Erythroblast (primary cell): ENCODE measurements at places on chromosomes 5 and 9.

- no peak for DNase-seq
Observed at GRCh38 chr5:172815631-172816030, 18.4 kb upstream of the ERGIC1 start.

DNA sequence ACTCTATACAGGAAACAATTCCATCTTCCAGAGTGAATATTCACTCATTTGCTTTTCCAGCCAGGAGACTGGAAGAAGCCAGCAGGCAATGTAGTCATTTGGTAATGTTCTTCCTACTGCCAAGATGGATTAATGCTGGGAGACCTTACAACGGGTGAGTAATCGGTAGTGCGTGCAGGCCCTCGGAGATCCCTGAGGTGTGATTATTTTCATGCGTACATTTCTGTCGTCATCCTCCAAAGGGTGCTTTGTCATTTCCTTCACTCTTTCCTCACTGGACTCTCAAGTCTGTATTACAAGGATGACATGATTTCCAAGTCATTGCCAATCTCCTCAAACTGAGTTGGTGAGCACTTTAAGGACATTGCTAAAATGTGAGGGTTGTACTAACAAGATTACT is 263.5 kb downstream of the CWC27 start:
- no peak for DNase-seq

DNA sequence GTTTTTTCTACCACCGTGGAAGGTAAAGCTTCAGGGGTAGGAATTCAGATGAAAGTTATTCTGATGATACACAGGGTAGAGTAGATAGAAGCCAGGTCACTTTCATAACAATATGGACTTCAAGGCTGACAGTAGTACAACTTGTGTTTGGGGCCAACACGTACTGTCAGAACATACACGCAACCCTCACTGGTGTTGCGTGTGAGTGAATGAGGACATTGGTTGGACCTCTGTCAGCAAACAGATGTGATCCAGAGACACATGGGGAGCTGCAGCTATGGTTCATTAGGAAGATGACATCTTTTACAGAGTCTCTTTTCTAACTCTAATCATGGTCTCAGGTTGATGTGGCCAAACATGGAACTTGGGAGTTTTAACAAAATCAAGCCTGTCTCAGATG is 70.1 kb upstream of the MOCS2 start:
- DNase-seq = no peak

DNA sequence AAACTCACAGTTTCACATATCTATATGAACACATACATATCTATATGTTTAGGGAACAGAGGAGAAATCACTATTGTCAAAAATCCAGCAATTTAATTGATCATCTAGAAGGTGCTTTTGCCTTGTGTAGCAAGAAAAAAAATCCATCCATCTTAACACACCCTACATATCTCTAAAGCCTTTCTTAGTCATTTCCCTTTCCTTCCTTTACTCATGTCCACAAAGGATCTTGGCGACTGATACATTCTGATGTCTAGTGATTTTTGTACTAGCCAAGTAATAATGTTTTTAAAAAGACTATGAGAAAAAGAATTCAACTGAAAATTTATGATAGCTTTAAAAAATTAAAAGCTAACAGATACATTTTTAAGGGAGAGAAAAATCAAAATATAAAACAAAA is 22.5 kb downstream of the ZDHHC21 start:
- no peak for DNase-seq

GRCh38 chr5:14180437-14180836 is 37.3 kb downstream of the TRIO start:
- DNase-seq = no peak

DNA sequence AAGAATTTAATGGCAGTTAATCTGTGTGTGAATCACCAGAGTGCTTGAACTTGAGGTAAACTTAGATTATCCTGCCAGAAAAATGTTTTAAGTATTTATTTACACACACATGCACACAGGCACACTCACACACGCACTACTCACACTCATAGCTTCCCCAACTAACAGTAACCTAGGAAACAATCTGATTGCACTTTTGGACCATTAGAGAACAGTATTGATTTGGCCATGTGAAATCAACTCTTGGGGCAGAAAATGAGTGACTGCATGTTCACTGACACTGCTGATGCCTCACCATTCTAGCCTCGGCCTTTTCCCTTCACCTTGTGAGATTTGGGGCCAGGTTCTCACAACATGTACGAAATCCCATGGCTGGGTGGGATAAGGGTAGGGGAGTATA is 64.1 kb downstream of the SLC1A3 start:
- no peak for DNase-seq

DNA sequence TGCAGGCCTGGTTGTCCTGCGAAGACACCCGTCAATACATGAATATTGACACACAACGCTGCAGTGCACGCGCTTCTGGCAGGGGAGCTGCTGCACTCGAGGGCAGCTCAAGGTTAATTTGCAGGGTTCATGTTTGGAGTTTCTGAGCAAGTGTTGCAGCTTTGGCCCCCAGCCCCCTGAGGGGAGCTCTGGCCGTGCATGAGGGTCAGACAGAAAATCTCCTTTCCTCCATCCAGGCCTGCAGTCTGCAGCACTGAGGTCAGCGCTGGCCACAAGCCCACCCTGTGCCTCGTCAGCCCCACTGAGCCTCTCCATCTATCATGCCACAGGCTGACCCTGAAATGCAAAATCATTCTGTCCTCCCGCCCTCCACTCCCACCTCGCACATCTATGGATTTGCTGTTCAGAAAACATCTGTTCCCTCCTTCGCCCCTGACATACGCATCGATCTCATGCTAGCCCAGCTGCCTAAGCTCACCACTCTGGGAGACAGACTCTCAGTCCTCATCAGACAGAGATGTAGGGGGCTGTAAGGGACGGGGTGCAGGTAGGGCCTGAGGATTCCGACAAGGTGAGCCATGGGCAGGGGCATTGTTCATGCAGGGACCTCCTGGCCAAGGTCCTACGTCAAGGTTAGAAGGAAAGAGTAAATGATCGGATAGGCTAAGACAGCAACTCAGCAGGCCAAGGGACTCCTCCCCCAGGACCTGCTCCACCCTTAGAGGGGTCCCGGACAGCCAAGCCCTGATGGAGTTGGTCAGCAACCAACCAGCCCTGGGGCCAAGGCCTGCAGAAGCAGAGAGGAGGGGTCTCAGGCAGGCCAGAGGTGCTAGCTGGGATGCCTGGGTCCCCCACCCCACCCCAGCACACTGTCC is 125.1 kb downstream of the KCNIP1 start:
- DNase-seq = no peak

DNA sequence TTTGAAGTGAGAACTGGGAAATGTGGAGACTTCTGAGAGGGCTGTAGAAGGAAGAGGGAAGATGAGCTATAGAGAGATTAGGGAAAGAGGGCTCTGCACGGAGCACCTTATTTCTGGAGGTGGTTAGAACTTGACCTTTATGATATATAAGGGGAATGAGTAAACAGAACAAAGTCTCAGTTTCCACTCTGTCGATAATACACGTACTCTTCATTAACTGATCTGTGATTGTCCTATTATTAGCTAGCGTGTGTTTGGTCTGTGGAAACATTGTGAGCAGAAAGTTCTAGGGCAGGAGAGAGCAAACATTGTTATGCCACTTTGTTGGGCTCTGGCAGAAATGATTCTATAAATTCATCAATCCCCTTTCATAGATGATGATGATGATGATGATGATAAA is 118.5 kb downstream of the UGCG start:
- no peak for DNase-seq

DNA sequence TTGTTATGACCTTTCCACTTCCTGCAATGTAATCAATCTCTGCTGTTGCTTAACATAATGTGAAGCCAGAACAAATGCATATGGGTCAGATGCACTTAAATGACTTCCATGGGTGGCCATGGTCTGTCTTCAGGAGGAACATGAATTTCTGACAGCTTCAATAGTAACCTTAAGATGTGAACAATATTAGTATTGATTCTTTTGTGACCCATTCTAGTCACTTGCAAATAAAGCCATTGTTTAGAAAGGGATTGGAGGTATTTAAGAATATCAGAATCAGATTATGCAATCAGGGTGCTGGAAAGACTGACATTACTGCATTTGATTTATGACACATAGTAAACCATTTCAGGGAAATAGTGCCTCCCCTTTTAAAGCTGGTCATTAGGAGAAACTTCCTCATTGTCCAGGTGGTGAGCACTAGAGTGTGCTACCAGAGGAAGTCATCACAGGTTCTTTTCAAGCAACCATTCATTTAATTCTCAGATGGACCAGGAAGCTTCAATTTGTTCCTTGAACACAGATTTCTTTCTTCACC is 32.1 kb downstream of the GRIN3A start:
- no peak for DNase-seq

- no peak for DNase-seq
Observed at GRCh38 chr9:33311953-33312352, 21.6 kb downstream of the NFX1 start.

DNA sequence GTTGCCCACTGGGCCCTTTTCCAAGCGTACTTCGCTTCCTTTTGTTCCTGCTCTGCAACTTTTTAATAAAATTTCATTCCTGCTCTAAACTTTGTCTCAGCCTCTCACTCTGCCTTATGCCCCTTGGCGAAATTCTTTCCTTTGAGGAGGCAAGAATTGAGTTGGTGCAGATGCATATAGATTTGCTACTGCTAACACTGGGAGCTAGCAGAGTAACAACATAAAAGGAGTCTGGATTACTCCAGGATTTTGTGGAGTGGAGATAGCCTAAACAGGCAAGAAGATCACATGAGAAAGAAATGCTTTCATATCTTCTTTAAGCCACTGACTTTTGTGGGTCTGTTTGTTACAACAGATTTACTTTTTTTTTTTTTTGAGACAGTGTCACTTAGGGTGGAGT is 12.9 kb upstream of the RFESD start:
- no peak for DNase-seq

DNA sequence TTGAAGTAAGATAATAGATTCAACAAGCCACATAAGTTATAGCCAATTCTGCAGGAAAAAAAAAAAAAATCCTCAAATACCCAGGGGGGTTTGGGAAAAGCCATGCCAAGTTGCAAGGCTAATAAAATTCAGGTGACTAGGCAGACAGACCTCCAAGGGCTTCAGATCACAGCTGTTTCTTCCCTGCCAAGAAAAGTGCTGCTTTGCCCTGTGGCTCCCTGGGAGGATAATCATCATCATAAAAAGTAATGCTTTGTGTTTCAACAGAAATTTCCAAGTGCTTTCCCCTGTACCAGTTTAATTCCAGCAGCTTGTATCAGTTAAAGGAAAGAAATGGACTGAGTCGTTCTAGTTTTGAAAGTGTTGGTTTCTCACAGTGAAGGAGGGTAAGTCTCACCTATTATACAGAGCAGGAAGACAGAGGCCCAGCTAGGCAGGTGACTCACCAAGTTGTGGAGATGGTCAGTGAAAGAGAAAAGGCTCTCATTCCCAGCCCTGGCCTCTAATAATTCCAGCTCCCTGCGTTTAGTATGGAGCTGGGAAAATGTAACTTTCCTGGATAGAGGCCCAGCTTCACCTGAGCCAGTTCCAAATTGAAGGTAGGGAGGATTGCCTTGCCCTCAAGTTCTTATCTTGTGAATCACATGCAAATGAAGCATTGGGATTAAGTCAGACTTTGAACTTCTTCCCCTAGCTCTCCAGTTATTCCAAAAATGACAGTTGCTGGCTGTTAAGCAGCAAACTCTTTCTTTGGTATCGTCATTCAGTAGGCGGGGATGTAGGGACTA is 263.4 kb downstream of the GRIA1 start:
- no peak for DNase-seq

DNA sequence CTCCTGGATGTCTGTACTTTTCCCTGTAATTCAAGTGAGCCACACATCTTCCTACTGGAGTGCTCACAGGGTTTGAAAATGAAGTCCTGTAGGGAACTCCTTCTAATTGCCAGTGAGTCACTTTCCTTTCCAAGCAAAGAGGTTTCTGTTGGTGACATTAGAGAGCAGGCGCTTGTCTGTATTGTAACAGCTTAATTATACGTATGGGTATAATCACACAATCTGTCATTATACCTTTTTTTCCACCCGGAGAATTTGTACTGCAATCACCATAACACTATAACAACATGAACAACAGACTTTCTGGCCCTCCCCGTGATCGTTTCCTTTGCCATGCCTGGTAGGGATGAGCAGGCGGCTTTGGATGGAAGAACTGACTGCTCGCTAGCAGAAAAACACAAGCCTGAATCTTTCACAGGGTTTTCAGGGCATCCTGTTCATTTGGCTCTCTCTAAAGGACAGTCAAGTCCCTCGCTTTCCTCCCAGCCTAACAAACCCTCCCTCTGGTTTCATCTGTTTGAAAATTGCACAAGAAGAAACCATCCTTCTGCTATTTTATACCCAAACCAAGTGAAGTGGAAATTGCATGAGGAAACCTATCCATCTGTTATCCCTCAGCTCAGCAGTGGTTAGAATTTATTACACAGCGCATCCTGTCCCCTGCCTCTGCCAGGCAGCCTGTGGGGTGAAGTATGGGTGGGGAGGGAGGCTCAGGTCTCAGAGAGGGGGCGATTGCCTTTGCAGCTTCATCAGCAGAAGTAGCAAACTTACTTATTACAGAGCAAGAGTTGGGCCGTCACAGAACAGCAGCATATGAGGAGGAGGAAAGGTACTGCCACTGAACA is 307.0 kb upstream of the TLE4 start:
- no peak for DNase-seq

GRCh38 chr9:121213136-121213806 is 11.6 kb upstream of the RAB14 start:
- peak; percentile 89 for DNase-seq

GRCh38 chr9:30244877-30245276 is 2139.6 kb upstream of the ACO1 start:
- DNase-seq = no peak

DNA sequence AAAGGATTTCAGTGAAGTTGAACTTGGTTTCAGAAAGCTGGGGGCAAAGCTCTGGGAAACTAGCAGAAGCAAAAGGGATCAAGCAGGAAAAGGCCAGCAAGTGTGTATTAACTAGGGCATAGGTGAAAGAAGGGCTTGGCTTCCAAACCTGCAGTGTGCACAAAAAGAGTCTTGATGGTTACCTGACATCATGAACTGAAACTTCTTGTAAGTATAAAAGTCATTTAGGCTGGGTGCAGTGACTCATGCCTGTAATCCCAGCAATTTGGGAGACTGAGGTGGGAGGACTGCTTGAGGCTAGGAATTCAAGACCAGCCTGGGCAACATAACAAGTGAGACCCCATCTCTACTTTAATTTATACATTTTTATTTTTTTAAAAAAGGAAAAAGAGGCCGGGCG is 216.4 kb downstream of the EPB41L4A start:
- DNase-seq = no peak

DNA sequence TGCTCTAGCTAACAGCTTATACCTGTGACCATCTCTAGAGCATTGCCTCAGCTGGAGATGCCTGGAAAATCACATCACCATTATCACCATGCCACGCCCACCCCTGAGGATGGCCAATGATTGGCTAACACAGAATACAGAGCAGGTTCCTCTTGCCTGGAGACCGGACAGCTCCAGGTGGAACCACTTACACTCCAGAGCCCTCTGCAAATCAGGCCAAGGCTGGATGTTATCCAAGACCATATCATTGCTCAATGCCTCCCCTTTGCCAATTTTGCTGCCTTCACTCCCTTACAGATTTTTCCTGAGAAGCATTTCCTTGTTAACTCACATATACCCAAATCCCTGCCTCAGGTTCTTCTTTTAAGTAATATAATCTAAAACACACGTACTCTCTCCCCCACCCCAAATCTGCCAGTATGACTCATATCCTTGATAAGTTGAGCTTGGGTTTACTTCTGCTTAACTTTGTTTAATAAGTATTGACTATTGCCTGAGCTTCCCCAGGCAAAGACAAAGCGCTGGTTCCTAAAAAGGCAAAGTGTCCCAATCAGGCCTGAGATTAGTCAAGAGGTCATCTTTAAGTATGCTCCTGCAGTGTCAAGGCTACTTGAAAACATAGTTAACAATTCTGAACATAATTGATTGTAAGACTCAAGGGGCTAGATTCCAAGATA is 309.6 kb downstream of the EPB41L4A start:
- no peak for DNase-seq

GRCh38 chr9:28563291-28563934 is 990.1 kb upstream of the C9orf72 start:
- no peak for DNase-seq
